ENCODE measurements at places on chromosomes 11 and 22.

GRCh38 chr11:7485186-7486097 is at the start of gene OLFML1:
TSS of gene OLFML1 (plus strand) at chr11:7485506. CDS start at chr11:7485876, 370 bp downstream.
- no peak for DNase-seq

GRCh38 chr11:117183724-117184349 is 5.3 kb downstream of the SIDT2 start:
- DNase-seq: no peak

- no peak for DNase-seq
These were observed 26.0 kb downstream of the PARVG start for GRCh38 chr22:44206696-44207095.

DNA sequence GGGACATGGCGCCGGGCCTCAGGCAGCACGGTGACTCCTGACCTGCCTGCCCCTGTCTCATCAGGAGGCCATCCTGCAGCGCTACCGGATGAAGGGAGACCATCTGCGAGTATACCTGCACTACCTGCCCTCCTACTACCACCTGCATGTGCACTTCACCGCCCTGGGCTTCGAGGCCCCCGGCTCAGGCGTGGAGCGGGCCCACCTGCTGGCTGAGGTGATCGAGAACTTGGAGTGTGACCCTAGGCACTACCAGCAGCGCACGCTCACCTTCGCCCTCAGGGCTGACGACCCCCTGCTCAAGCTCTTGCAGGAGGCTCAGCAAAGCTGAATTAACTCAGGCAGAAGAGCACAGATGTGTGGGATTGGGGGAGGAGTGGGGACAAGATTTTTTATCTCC is 10.2 kb upstream of the ST3GAL4 start:
- no peak for DNase-seq

GRCh38 chr11:130209954-130210854 is 50.6 kb downstream of the ST14 start:
- DNase-seq: no peak

GRCh38 chr11:111642542-111642941 is 40.3 kb downstream of the SIK2 start:
- no peak for DNase-seq

- no peak for DNase-seq
These were observed 26.7 kb upstream of the FBLN1 start for GRCh38 chr22:45475851-45476514.

- DNase-seq: no peak
These were observed 148.1 kb upstream of the NARS2 start for GRCh38 chr11:78722786-78723185.

DNA sequence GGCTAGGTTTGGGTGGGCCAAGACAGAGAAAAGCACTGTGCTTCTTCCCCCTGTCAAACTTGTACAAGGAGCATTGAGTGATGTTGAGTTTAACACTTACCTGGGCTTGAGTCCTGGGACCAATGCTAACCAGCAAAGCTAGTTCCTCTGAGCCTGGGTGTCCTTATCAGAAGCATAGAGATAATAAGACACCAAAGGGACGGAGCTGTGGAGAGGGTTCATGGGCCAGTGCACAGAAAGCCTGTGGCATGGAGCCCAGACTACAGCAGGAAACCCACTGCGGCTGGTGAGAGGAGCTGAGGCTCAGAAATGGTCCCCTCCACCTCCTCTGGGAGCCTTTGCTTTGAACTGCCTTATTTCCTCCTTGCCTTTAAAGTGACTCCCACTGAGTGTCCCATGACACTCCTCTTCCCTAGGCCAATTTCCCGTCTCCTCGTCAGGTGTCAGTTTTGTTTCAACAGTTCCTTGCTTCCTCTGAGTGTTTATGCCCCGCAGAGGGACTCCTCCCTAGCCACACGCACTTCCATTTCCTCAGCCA is 9.4 kb downstream of the SLCO2B1 start:
- DNase-seq: no peak

DNA sequence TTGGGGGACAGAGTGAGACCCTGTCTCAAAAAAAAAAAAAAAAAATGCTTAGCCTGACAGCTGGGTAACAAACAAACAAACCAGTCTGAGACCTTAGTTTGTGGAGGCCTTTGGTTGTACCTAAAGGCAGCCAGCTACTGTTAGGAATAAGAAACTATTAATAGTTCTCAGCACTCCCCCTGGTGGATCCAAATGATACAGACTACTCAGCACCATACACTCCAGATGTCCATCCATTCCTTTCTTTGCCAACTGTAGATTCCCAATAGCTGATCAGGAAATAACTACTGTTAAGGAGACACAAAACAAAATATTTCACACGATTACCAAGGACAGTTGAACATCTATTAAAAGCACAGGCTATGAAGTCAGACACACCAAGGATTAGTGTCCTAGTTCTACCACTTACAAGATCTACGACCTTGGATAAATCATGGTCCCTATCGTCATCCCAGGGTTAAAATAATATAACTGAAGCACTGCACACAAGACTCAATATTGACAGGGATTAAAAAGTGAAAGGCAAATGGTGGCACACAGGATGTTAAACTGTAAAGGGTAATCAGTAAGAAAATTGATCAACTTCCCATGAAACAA is 17.2 kb downstream of the CLDN25 start:
- DNase-seq: no peak

DNA sequence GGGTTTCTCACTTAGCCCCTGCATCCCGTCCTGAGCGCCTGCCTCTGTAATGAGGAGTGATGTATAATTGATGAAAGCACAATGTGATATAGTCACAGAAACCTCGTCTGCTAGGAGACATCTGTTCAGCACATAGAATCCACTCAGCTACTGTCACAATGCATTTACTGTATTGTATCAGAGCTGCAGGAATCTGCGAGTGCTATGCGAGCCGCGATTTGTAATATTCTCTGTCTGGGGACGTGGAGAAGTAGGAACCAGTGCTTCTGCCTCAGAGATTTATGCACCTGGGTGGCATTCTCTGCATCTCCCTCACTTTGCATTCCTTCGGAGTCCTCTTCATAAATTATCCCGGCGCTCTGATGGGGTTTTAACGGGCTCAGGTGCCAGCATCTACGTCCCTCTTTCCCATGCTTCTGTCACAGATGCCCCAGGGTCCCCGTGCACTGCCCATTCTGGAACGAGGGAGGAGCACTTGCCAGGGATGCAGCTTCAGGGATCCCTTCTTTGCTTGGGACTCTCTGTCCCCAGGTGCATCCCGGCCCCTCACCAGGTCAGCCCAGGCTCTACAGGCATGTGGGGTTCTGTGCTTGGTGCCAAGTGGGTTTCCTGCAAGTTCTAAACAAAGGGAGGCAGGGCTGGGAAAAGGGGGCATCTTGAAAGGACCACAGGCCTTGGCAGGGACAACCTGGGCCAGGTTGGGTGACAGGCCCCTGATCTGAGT is 205.5 kb downstream of the DSCAML1 start:
- no peak for DNase-seq

DNA sequence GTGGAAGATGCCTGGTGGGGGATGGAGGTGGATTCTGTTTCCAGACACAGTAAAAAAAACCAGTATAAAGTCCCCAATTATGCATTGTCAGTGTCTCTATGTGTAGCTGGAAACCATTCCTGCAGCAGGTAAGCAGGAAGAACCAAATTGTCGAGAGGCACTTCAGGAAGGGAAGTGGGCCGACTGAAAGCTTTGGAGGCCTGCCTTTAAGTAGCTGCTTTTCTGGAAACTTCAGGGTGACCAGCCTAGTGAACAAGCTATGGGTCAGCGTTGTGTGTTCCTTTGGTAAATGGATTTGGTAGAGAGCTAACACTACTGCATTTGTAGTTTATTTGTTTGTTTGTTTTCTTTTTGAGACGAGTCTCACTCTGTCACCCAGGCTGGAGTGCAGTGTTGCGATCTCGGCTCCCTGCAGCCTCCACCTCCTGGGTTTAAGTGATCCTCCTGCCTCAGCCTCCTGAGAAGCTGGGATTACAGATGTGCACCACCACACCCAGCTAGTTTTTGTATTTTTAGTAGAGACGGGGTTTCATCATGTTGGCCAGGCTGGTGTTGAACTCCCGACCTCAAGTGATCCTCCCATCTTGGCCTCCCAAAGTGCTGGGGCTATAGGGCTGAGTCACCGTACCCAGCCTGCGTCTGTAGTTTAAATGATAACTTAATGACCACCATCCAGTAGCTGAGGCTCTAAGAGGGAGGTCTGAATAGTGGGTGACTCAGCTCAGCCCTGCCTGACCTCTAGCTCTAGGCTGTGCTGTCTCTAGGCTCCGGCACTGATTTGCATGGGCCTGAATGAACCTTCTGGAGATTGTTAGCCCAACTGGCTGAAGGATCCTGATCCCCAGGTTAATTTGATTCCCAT is 12.8 kb downstream of the PTPRJ start:
- DNase-seq: no peak

DNA sequence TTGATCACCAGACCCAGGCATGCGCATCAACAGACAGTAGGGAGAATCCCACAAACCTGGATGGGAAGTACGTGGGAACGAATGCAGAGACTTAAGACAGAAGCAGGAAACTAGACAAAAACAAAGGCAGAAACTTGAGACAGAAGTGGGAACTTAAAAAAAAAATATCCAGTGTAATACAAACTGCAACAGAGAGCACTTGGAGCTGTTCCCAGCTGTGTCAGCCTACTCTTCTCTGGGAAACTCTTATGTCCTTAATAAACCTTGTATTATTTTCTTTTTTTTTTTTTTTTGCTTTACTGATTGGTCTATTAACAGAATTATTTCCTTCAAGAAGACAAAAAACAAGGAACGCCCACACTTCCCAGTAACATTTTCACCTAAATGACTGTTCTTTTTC is 1818.1 kb upstream of the RAG2 start:
- no peak for DNase-seq

- no peak for DNase-seq
These were observed 23.8 kb upstream of the SCN3B start for GRCh38 chr11:123678246-123678645.

- no peak for DNase-seq
These were observed 76.5 kb upstream of the ARFGAP3 start for GRCh38 chr22:42933485-42934091.

DNA sequence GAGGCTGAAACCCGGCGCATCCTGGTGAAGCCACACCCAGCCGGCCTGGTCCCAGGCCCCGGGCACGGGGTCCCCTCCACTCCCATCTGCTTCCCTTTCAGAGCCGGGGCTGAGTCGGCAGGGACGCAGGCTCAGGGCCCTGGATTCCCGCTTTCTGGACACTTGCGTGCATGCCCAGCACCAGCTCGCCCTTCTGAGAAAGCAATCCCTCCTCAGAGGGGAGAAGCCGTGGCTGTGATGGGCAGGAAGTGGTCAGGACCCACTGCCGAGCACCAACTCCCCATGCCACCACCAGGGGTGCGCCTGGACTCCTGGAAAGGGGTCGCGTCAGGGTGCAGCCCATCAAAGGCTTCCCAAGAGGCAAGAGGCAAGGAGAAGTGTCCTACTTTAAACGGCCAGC is 15.1 kb downstream of the CDKN1C start:
- DNase-seq: no peak

DNA sequence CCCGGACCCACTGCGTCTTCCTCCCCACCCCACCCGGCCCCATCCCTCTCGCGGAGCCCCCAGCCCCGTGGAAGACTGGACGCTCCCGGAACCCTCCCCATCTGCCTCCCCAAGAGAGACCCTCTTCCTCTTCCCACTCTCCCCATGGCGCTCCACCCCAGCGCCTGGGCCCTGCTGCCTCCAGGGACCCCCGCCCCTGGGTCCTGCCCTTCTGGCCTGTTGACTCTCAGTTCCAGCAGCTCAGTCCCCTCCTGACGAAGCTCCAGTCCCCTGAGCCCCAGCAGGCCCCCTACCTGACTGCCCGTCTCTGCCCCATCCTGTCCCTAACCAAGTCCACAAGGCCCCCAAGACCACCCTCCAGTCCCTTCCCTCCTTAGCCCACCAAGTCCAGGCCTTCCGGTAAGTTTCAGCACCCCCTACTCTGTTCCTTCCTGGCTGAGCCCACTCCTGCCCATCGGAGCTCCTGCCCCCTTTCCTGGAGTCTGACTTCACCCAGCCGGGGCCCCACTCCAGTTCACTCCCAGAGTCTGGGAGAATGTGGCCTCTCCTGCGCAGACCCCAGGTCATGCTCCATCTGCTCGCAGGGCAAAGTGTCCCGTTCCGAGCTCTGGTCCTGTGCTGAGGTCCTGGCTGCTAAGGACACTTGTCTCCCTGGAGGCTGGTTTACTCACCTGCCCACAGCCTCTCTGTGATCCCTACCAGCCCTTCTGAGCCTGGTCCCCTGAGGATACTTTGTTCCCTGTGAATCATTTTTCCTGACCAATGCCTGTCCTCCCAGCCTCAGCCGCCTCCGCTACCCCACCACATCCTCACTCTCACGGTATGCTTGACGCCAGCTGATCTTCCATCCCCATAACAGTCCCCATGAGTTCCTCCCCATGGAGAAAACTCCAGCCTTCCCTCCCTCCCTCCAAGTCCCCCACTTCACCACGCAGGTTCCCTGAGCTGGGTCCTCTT is 722 bp downstream of the IFITM10 start:
- DNase-seq: no peak

- no peak for DNase-seq
These were observed 216.3 kb upstream of the TBCEL start for GRCh38 chr11:120807414-120808150.

DNA sequence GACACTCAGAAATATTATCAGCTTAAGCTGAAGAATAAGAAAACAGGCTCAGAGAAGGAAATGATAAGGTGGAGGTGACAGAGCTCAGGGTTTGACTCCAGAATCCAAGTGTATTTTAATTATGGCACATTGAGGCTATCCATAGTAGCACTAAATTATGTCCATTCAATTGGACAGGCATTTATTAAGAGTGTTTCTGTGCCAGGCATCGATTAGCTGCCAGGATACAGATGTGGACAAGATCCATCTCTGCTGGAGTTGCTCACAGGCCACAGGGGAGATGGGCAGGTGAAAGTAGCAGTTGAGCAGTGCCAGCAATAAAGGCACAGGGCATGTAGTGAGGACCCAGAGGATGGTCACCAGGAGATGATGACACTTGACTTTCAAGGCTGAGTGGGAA is 592.5 kb downstream of the INSC start:
- DNase-seq: no peak

DNA sequence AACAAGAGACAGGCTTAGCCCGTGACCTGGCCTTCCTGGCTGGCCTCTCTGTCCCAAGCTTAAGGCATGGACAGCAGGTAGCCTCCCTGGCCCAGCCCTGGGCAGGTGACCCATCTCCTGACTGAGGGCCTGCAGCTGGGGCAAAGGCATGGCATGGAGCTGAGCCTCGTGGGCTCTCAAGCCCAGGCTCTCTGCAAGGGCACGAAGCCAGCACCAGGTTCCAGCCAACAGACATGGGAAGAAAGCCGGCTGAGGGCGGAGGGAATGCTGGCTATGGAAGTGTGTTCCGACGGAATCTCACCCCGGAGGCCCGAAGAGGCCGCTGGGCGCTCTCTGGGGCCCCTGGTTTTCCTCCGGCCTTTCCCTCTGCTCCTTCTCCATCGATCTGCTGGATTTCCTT is 12.9 kb downstream of the DNAL4 start:
- no peak for DNase-seq

DNA sequence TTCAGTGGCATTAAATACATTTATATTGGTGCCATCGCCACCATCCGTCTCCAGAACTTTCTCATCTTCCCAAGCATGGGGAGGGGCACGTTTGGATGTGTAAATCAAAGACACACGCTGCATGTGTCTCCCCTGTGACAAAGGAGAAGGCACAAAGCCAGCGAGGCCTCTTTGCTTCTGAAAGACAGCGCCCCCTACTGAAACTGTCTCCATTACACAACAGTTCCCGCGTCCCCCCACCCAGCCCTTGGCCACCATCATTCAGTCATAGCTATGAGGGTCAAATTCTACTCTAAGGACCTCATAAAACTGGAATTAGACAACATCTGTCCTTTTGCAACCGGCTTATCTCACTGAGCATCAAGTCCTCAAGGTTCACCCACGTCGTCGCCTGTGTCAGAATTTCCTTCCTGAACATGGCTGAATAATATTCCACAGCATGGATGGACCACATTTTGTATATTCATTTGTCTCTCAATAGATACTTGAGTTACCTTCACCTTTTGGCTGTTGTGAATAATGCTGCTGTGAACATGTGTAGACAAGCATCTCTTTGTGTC is 64.8 kb downstream of the IGF2 start:
- no peak for DNase-seq
